ENCODE measurements at places on chromosomes 1 and 21.

DNA sequence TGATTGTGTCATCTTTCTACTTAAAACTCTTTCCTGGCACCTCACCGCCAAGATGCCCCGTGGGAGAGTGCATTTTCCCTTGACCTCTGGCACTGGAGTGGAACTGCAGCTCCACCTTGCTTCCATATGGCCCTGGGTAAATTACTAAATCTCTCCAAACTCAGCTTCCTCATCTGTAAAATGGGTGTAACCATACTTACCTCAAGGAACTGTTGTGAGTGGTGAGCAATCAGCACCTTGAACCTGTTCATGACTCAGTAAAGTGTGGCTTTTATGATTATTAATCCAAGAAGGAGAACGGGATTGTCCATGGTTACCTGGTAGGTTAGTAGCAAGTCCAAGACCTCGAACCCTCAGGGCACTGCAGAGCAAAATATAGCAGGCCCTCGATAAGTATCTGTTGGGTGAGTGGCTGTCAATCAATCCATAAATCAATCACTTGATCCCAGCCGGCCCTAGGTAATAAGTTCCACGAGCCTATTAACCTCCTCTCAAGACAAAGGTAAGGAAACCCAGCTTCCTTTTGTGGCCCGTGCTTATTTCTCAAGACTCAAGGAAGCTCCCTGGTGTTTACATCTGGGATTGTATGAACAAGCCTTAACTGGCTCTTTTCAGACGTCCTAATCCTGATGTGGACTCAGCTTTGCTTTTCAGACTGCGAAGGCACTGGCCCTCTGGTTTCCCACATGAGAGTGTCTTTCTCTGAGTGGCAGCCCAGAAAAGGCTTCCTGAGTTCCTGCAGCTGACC, 114.0 kb upstream of the GJB5 start:
- DNase-seq, result no peak

DNA sequence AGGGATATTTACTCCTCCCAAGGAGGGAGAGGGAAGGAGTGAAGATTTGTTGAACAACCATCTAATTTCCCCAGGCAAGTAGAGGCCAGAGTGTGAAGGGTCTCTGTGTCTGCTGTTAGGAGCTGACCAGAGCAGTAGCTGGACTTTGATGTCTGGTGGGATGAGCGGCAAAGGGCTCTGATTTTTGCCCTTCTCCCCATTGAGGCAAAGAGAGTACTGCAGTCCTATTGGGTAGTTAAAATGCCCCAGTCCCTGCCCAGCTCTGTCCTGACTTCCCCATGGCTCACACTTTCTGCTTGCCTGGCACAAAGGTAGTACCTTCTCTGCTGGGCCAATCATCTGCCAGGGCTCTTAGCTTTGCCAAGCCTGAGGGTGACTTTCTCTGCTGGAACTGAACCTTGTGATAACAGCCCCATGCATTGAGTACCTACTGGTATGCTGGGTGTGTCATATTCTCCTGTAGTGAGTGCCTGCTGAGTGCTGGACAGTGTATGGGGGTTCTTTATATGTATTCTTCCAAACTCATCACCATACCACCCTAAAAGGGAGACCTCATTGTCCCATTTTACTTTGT, 64.0 kb upstream of the SELENON start:
- DNase-seq, result no peak

DNA sequence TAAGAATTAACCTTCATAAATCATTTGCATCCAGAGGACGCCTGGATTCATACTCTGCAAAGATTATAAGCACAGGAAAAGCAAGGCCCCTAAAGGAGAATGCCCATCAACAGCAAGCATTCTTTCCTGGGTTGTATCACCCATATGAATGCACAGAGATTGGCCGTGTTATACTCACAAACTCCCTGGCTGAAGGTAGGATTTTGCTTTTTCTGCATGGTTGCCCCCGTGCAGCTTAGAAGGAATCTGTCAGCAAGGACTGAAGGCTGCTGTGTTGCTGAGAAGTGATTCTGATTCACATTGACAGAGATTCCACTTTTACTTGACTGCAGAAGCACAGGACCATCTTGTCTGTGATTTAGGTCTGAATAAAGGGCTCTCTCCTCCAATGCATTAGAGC, 283.0 kb downstream of the LRRIQ3 start:
- no peak for DNase-seq

DNA sequence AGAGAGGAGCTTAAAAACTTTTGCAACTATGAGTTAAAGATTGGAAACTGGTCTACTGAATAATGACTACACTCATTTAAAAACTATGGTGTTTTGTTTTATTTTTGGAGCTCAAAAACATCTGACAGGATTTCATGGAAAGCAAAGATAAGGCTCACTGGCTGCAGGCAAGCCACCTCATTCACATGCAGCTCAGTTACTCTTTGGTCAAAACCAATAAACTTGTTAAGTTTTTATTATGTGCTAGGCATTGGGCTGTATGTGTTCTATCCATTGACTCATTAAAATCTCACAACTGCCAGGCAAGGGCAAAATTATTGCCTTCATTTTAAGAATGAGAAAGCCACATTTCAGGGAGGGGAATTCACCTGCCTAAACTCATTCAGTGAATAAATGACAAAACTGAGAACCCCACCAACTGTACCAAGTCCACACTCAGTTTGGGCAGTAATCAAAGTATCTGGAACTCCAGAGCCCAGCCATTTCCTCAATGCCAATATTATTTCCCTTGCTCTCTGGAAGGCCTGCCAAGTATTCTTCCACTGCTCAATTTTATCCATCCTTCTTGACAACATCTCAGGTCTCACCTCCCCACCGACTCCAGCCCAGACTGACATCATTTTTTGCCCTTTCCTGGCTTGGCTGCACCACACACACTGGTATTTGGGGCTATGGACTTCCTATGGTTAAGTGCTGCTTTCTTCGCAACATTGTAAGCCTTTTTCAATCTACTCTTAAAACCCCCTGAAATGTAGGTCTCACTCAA, 401.1 kb upstream of the NFIA start:
- no peak for DNase-seq

DNA sequence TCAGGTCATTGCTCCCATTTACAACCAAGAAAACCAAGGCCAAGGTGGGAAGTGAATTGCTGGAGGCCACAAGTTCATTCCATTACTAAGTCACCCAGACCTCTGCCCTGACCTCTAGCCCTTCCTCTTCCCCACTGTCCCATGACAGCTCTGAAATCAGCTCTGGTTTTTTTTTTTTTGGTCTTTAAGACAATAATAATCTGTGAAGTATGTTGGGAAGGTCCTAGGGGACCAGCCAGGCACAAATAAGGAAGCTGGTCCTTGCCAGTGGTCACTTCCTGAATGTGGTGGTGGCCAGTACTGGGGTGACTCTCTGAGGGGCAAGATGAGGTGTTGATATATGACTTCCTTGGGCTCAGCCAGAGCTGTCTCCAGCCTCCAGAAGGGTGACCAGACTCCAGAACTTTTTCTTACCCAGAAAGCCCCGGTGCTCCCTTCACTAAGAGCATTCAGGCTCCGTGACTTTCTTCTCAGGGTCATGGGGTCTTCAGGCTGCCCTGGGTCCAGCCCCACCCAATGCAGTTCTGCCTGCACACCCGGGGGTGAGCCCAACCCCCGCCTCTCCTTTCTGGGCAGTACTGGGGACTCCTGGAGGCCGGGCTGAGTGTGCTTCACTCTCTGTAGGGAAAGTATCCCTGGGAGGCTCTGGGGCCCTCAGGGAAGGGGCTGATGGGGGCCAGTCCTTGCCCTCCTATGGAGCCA, 159.6 kb downstream of the PTPRU start:
- no peak for DNase-seq

GRCh38 chr1:160888926-160889325, 3.9 kb upstream of the ITLN1 start:
- no peak for DNase-seq

DNA sequence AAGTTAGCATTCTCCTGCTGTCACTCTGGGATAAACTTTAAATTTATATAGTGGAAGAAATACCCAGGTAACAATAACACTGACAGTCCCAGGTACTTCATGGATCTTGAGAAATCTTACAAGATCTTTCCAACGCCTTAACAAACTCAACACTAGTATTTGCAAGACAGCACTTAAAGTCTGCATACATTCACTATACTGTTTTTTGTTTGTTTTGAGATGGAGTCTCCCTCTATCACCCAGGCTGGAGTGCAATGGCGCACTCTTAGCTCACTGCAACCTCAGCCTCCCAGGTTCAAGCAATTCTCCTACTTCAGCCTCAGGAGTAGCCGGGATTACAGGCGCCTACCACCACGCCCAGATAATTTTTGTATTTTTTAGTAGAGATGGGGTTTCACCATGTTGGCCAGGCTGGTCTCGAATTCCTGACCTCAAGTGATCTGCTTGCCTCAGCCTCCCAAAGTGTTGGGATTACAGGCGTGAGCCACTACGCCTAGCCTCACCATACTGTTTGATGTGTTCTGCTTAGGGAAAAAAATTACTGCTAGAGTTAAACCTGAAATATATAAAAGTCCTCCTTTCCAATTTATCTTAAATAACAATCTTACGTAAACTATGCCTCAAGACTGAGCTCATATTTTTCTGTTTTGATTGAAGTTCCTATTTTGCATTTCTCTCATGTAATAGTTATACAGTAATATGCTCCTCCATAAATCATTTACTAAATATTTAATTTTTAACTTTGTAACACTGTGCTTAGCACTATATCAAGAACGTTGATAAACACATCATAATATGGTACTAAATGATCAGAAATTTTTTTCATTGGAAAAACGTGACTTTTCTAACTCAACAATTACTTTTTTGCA, 17.5 kb downstream of the EYA3 start:
- DNase-seq, result no peak

DNA sequence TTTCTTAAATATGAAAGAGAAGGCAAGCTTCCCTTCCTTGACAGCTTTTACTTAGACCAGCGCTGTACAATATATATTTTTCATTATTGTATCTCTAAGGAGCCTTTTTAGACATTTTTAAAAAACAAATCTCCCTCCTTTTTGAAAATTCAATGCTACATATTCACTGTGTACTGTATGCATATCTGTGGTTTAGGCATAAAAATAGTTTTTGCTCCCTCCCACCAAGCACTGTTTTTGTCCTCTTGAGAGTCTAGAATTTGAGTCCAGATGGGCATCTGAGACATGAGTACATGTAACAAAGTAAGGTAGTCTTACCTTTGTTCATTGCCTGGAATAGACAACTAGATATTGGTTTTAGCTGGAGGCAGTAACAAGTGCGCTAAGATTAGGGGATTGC, 488.5 kb upstream of the RUNX1 start:
- no peak for DNase-seq

DNA sequence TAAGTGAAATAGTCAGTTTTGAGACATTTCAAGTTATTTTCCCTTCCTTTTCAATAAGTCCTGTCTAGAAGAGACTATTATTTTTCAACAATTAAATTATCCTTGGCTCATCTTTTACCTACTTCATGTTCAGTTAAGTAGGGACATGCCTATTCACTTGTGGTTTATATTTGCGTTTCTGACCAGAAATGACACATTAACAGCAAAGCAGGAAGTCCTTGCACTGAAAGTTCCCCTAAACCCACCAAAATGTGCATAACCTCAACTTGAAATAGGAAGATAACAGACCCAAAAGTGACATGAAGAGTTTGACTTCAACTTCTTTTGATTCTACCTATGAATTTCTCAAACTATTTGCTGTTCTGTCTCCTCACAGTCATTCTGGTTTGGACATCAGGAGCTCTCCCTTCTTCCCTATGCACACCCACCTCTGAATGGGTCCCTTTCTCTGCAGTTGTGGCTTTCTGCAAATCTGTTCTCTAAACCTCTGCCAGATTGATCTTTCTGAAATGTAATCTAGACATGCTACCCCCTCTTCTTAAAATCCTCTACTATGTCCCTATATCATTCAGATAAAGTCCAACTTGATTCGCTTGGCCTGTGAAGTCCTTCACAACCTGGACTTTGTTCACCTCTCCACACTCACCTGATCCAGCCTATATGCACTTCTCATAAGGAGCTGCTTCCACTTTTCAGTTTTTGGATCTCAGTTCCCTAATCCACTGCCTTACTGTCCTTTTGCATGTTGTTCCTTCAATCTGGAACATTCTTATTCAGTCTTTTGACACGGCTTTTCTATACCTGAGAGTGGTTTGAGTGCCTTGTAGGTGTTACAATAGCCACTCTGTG, 661.5 kb upstream of the ADGRL4 start:
- DNase-seq, result no peak

- no peak for DNase-seq
These were observed 519 bp downstream of the FNBP1L start for GRCh38 chr1:93448292-93448982.

DNA sequence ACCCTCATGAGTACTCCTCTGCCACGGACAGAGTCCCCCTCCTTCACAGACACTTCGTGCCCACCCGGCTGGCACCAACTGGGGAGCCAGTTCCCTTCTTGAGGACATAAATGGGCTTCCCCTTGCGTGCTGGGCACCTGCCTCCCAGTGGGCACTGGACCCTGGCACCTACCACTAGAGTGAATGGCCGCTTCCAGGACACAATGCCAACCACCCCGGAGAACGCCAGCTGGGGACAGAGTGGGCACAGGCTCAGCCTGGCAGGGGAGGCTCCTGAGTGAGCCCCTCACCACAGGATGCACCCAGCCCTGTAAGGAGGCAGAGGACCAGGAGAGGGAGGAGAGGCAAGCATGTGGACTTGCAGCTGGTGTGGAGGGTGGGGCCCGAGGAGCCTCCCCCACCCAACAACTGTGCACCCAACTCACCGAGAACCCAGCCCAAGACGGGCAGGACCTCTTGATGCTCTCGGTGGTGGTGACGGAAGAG, 1.0 kb downstream of the ENTREP3 start:
- DNase-seq, result no peak

DNA sequence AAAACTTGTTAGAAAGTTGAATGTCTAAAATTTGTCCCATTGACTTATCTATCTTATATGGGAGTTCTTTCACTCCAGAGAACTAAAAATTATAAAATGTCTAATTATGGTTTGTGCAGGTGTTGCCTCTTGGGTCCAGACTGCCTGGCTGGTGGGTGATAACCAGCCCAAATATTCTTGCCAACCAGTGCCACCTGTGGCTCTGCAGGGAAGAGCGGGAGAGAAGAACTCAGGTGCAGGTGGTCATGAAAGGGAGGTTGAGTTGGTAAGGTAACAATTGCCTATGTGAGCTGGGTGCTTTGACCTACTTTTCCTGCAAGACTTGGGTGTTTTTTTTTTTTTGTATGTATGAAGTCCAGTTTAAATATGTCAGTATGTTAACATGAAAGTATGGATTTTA, 10.2 kb downstream of the RPS6KC1 start:
- DNase-seq, result no peak

Data from stimulated activated CD8-positive, alpha-beta memory T cell treated with anti-CD3 and anti-CD28 coated beads, Interleukin-4, amount 100 ng/mL, for 4 hours (primary cell).